Activated CD4-positive, alpha-beta memory T cell treated with anti-CD3 and anti-CD28 coated beads for 36 hours (primary cell): ENCODE measurements at places on chromosomes 1 and 21. TPM values are rescaled to one million over a fixed set of nuclear protein-coding genes. Genes with fewer than 3 reads are reported as not detected.

The GPA33 gene
- 1.9 TPM for total RNA-seq

The DPYD gene
- 11.8 TPM for total RNA-seq

The CELA2A gene
- total RNA-seq, result not detected

The KRTAP10-6 gene
- total RNA-seq, result not detected

The ZFYVE9 gene
- total RNA-seq, result 2.6 TPM

The PACC1 gene
- total RNA-seq, result 9.6 TPM

The ZNF678 gene
- 7.4 TPM for total RNA-seq

The OR6N2 gene
- not detected for total RNA-seq

The BGLAP gene
- 0.90 TPM for total RNA-seq

The HNRNPCL1 gene
- total RNA-seq, result not detected

The LCE1E gene
- total RNA-seq, result not detected

The CNR2 gene
- total RNA-seq, result not detected

The CASQ1 gene
- total RNA-seq, result not detected

The KIF17 gene
- total RNA-seq, result not detected

The TFF1 gene
- total RNA-seq, result not detected

The C1orf94 gene
- total RNA-seq, result not detected

The RPE65 gene
- total RNA-seq, result not detected

The ANGEL2 gene
- total RNA-seq, result 46.4 TPM

The LRRC38 gene
- not detected for total RNA-seq

The HPCAL4 gene
- total RNA-seq, result 0.61 TPM
